Chondrocyte (in vitro differentiated cells): ENCODE measurements at places on chromosomes 5 and 9. TPM values are rescaled to one million over a fixed set of nuclear protein-coding genes. Genes with fewer than 3 reads are reported as not detected.

DNA sequence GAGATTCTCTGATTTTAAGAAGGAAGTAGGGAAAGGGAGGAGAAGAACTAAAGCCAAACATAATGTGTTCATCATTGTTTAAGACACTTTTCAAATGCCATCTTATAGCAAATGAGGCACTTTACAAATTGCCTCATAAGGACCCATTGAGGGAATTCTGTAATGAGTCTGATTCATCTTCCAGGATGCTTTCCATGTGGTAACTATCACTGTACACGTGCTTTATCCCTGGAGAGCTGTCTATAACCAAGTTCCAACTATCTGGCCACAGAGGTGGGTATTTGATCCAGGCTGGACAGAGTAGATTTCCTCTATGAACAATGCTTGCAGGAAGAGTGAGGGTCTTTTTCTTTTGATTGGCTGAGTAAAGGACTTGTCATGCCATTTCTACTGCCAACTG, 183.5 kb upstream of the NFIB start:
- no peak for DNase-seq

DNA sequence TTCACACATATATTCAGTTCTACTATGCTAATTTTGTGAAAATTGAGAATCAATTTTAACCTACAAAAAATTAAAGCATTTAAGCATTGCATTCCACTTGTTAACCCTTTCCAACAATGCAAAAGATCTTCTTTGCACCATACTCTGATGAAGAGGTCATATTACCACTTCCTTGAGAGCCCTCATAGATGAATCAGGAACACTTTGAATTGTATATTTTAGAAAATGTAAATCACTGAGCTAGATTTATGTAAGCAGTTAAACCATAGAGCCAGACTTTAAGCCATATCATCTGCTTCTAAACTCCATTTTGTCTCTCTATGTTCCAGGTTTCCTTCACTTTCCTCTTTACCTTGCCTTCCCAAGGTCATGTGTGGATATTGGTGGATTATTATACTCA, 56.5 kb upstream of the CDH18 start:
- no peak for DNase-seq

PCDHGB3 gene
- 0.21 to 0.36 TPM (median 0.30 TPM) in 3 replicates for total RNA-seq

DNA sequence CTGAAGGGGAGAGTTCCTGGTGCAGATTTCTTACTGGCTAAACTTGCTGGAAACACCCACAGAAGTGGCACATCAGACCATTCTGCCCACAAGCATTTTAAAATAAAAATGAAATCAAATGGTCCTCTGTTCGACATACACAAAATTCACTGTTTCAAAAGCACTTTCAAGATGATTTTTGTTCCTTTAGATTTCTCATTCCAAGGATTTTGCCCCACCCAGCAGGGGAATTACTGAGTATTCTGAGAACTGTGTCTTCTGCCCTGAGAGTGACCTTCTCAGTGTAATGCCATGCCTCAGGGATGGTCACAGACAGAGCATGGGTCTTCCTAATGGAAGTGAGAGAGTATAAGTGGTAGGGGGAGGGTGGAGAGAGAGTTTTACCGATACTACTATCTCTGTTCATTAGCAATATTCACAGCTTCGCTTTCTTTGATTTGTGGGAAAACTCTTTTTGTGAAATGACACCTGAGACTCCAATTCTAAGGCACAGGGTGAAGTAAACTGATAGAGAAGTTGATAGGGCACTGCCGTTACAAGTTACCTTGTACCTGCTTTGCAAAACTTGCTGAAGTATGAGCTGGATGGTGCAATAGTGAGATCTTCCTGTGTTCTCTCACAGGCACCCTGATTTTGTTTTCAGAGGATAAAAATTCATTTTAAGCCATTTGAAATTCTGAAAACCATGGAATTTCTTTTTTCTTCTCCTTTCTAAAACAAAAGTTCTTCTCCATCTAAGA, 95.8 kb upstream of the CD180 start:
- DNase-seq, result no peak

- DNase-seq, result no peak
These were observed at the start of gene AGPAT2 for GRCh38 chr9:136686794-136687711. TSS of gene AGPAT2 (minus strand) at chr9:136687457. CDS start at chr9:136687357, 100 bp downstream.
